ENCODE measurements at places on chromosomes 2 and 18.

DNA sequence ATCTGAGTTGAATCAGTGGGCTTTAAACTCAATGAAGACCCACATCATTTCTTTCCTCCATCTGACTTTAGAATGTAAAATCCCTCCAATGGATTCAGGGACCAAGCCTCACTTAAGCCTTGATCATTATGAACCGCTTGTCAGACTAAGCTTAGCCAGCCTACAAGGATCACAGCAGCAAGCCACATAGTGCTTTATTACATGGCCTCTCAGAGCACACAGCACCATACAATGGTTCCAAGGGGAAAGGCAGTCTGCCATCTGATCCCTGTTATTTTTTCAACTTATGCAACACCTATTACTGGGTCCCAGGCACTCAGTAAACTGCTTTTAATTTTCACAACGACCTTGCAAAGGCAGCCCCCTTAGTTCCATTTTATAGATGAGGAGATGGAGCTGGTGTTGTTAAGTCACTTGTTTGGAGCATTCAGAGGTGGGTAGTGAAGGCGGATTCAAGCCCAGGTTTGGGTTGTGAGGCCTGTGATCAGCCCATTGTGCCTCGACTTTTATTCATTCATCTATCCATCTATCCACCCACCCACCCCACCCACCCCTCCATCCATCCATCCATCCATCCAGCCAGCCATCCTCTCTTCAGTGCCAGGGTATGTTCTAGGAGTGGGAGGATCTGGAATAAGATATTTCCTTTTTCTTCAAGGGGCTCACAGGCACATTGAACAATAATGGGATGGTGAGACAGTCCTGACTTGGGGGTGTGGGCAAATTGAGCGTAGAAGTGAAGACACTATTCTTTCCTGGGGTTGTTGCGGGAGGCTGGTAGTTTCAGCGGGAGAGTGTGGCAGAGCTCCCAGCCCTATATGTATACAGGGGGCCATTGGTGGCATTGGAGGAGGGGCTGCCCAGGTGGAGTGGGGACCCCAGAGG, 141.2 kb downstream of the MYCN start:
- no peak for DNase-seq

DNA sequence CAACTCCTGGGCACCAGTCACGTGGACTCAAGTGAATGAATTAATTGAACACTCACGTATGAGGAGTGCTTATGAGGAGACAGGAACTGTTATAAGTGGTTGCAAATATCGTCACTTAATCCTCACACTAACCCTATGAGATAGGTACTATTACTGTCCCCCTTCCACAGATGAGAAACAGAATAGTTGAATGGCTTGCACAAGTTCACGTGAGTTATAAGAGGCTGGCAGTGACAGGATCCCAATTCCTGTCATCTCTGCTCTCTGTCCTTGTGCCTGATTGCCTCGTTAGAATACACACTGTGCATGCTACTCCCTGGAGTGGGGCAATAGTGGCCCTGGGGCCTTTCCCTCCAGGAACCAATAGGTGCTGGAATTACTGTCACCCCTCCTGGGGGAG, 253.5 kb downstream of the DYSF start:
- no peak for DNase-seq

DNA sequence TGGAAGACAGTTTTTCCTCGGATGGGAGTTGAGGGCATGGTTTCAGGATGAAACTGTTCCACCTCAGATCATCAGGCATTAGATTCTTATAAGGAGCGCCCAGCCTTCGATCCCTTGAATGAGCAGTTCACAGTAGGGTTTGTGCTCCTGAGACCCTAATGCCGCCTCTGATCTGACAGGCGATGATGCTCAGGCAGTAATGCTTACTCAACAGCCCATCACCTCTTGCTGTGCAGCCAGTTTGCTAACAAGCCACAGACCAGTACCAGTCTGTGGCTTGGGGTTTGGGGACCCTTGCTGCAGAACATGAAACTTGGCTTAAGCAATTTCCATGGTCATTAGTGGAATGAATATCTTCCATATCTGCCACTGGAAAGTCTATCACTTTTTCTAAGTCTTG, 56.4 kb downstream of the GORASP2 start:
- DNase-seq = no peak

DNA sequence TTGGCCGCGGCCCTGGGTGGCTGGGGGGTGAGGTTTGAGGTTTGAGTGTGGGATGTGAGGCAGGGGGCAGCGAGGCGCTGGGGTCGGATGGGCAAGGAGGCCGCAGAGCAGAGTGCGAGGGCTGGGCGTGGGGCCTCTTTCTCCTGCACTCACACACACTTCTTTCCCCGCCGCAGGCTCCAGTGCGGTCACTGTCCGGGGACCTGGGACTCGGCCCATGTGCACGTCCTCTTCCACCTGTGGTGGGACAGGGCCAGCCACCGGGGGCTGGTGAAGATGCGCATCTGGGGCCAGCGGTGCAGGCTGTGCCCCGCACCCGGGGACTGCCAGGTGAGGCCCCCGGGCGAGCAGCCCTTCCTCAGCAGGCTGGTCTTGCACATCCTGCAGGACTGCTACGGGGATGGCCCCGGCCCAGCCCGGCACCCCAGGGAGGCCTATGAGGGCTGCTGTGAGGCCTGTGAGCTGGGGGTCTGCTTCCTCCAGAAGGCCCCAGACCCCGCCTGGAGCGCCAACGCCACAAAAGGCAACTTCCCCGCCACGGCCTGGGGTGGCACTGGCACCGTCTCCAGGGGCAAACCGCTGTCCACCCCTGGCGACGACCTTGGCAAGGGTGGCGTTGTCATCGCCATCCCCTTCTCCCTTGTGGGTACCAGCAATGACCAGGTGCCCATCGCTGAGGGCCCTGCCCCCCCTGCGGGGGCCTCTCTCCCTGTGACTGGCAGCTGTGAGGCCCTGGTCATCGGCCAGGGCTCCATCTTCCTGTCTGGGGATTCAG, 2.2 kb downstream of the RTP5 start:
- no peak for DNase-seq

DNA sequence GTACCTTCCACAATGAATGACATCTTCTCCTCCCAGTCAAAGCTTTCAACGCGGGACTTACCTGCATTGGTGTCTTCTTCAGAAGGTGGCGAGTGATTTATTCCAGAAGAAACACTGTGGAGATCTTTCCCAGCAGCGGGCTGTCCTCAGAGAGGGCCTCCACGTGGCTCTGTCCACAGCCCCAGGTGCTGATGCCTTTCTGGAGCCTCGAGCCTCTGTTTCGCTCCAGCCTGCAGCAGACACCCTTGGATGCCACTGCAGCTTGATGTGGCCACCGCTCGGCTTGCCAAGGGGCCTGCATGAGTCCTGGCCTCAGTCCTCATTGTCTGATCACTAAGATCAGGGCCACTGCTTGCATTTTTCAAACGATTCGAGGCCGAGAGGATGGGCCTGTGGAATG, 46.6 kb upstream of the GALR1 start:
- no peak for DNase-seq

DNA sequence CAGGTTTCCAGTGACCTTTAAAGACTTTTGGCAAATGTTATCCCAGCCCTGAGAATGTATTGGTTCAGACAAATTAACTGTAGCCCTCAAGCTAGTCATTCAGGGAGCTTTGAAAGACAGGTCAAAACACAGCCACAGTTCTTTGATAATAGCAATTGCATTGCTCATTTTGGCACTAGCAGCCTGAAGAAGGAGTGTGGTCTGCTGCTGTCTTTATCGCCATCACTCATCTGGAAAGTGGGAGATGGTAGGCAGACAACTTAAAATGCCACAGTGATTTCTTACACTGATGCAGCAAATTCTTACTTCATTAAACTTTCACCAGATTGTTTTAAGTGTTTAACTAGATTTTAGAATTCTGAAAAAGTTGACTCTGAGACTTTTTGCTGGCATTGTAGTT, 47.2 kb downstream of the DOK6 start:
- no peak for DNase-seq

- no peak for DNase-seq
Observed at GRCh38 chr2:219496825-219497494, 1.7 kb upstream of the GMPPA start.

GRCh38 chr2:190452433-190452832, 44.3 kb downstream of the MFSD6 start:
- DNase-seq = no peak

DNA sequence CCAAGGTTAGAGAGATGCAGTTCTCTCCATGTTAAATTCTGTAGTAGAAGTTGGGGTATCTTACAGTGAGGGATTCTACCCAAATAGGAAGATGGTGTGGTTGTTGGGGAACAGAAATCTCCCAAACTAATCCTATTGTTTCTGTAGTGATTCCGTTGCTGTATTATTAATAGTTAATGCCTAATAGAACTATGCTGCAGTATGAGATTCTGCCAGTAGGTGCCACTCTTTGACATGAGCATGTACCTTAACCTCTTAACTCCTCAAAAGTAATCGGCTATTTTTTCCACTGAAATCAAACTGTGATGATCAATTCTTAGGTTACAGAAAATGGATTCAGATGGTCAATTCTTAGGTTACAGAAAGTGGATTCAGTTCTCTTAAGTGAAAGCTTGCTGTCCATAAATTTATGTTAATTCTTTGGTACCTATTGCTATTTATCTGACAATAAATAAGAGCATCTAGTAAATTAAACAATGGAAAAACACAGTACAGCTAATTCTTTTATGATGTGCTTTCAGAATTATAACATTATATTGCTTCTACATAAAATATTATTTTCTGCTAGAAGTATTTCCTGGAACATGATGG, 97.9 kb upstream of the DLX2 start:
- no peak for DNase-seq

GRCh38 chr18:55500316-55501086, 87.5 kb downstream of the TCF4 start:
- no peak for DNase-seq

- no peak for DNase-seq
Observed at GRCh38 chr2:71721669-71722068, 268.3 kb downstream of the DYSF start.

GRCh38 chr2:168500516-168500915, 44.4 kb downstream of the CERS6 start:
- no peak for DNase-seq

GRCh38 chr2:223095207-223095606, 43.2 kb downstream of the KCNE4 start:
- no peak for DNase-seq

DNA sequence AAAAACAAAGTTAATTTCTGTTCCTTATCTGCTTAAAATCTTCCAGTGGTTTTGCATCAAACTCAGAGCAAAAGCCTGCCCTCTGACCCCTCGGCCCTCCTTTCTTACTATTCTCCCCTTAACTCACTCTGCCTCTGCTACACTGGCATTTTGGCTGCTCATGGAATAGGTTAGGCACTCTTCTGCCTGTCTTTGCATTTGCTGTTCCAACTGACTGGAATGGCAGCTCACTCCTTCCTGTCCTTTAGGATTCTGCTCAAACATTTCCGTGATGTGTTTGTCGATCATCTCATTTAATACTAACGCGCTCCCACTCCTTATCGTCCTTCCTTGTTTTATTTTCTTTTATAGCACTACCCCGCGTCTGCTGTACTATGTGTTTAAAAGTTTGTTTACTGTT, 815 bp downstream of the CEBPZ start:
- no peak for DNase-seq

GRCh38 chr2:31202041-31202440, 15.3 kb downstream of the CAPN14 start:
- no peak for DNase-seq

DNA sequence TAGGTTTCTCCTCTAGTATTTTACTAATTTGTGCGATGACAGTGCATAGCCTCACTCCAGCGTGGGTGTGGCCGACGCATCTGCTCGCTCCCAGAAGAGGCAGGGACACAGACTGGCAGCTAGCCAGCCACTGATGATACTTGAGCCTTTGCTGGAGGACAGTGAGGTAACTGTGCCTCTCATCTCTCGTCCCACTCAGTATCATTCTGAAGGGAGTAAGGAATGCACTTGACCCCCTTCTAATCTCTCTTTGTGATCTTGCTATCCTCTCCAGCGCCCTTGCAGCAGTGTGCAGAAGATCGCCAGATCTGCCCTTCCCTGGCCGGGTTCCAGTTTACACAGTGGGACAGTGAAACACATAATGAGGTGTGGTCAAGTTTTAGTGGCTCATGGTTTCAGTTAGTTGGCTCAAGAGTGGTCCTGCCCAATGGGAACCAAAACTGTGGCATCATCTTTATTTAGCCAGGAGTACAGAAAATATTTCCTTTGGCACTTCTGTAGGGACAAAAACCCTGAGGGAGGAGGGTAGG, 17.5 kb downstream of the NCAPH start:
- no peak for DNase-seq

DNA sequence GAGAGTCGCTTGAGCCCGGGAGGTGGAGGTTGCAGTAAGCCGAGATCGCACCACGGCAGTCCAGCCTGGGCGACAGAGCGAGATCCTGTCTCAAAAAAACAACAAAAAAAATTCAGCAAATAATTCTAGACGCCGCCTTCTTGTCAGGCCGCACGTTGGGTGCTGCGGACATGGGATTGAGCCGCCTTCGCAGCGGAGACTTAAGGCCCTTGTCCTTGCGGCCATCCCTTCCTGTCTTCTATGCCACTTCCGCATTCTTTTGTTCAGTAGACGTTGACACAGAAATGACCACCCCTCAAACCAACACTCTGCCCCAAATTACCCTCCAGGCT, 15.8 kb downstream of the PTPN18 start:
- no peak for DNase-seq

DNA sequence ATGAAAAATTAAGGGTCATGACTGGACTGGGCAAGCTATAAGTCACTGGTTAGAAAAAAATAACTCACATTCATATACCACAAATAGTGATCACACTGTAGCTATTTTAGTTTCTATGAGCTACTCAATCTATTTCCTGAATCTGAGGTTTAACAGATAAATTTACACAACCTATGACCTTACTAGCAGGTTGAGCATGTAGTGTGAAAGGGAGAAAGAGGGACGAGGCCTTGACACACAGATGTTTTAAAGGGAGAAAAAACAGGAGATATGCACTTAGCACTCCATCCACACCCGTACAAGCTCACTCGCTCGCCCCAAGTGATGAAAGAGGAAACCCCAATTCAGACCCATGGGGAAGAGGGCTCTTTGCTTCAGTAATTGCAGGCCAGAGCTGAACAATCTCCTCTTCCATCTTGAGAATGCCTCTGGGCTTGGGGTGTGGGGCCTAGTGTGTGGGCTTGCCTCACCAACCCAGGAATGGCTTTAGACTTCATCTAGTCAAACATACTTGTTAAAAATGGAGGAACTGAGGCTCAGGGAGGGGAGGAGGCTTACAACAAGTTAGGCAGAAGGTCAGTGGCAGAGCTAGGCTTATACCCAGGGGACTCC, 10.7 kb downstream of the CYRIA start:
- DNase-seq = no peak

- no peak for DNase-seq
Observed at GRCh38 chr18:51168026-51168742, 29.3 kb downstream of the MEX3C start.

GRCh38 chr18:12026562-12026961, 45.3 kb downstream of the IMPA2 start:
- DNase-seq = no peak

GRCh38 chr2:240335061-240335460, 100.4 kb upstream of the GPC1 start:
- DNase-seq = no peak

DNA sequence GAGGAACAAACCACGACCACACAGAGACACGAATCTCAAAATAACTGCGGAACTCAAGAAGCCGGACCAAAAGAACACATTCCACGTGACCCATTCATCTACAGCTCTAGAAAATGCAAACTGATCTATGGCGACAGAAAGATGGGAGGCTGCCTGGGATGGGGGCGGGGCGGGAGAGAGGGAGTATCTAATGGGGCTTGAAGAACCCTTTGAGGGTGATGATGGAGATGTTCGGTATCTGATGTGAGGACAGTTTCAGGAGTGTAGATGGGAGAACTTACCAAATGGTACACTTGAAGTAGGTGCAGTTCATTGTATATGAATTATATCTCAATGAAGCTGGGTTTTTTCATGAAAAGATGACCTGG, 34.6 kb upstream of the KLF11 start:
- no peak for DNase-seq
